GM13977 (cell line): ENCODE measurements at places on chromosomes 4 and X.

DNA sequence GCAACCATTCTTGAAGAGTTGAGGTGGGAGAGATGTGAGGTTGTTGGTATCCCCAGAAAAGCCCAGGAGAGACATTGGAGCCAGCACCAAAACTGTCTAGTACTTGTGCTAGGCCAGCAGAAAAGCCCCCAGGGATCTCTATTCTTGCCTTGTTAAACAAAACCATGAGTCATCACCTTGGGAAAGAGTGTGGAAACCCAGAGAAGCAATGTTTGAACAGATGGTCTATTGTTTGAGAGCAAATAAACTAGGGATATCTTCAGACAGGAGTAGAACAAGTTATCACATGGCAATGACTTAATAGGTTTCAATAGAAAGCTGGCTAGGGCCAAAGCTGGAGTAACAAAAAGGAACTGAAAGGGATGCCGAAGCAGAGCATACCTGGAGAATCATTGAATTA is 195.7 kb upstream of the CASK start:
- DNase-seq = no peak

- peak; percentile 52 for DNase-seq
These were observed 18.7 kb downstream of the NAT8L start for GRCh38 chr4:2077537-2078460.

GRCh38 chrX:128676651-128677050 is 624.4 kb upstream of the ACTRT1 start:
- DNase-seq = no peak

DNA sequence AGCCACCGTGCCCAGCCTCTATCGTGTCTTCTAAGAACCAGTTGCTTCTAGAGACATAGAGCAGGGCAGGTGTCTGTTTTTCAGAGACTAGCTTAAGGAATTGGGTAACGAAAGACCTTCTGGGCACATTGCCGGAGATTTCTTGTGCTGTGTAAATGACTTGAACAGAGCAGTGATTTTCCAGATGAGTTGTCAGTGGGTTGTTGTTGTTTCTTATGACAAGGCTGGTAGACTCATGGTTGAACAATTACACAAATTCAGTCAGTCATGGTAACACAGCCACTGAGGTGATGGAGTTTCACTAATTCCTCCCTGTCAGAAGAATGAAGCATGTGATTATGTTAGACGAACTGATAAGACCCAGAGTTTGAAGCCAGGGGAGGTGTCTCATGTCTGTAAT is 20.5 kb upstream of the DDX3X start:
- DNase-seq = no peak

GRCh38 chrX:39030636-39031035 is 229.4 kb downstream of the MID1IP1 start:
- no peak for DNase-seq

GRCh38 chr4:68469482-68469881 is 22.2 kb downstream of the TMPRSS11E start:
- DNase-seq = no peak

DNA sequence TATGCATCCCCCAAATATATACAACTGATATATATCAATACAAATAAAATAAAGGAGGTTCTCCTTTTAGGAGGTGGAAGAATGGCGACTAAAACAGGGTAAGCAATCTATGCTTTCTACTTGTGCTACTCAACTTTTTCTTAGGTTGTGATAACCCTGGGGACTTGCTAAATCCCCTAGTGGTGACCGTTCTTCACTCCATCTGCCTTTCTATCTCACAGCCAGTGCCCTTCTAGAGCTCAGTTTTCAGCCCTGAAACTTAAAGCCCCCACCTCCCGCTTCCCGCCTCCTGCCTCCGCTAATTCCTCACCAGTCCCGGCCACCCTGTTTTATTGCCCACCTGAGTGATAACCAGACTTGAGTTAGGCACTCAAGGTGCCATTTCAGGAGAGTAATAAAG is 15.5 kb upstream of the ESX1 start:
- DNase-seq = no peak

DNA sequence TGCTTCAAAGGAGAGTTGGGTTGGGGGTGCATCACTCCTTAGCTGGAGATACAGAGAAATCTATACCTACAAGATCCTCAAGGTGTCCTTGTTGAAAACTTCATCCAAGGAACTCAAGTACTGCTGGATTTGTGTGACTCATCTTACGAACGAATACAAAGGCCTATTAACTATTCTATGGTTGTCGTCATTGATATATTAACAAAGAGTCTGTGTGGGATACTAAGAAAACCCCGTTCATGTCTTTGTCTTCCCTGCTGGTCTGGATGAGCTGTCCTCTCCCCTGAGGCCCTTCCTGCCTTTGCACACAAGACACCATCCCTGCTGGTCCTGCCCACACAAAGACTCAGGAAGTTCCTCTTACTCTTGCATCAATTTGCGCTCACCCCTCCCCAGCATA is 54.9 kb upstream of the IRF2 start:
- DNase-seq = no peak

GRCh38 chr4:40323866-40324265 is 11.3 kb upstream of the CHRNA9 start:
- DNase-seq = no peak

GRCh38 chr4:165927815-165928214 is 54.8 kb downstream of the TLL1 start:
- no peak for DNase-seq

DNA sequence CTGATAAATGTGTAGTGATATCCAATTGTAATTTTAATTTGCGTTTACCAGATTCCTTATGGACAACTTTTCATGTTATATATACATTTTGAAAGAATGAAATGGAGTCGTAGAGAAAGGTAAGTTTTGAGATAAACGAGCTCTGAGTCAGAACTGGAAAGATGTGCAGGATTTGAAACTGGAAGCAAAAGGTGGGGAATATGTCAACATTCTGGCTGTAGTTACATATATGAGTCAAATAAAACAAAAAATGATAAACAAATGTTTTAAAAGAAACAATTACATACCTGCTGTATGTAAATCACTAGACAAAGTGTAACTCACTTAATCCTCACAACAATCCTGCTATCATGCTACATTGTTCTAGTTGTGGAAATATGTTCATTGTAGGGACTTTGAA is 84.0 kb downstream of the LPAR4 start:
- no peak for DNase-seq

- DNase-seq = peak; percentile 23
These were observed 66.9 kb downstream of the TAB3 start for GRCh38 chrX:30822068-30822681.

GRCh38 chr4:14652522-14652921 is 349.8 kb upstream of the CPEB2 start:
- no peak for DNase-seq

DNA sequence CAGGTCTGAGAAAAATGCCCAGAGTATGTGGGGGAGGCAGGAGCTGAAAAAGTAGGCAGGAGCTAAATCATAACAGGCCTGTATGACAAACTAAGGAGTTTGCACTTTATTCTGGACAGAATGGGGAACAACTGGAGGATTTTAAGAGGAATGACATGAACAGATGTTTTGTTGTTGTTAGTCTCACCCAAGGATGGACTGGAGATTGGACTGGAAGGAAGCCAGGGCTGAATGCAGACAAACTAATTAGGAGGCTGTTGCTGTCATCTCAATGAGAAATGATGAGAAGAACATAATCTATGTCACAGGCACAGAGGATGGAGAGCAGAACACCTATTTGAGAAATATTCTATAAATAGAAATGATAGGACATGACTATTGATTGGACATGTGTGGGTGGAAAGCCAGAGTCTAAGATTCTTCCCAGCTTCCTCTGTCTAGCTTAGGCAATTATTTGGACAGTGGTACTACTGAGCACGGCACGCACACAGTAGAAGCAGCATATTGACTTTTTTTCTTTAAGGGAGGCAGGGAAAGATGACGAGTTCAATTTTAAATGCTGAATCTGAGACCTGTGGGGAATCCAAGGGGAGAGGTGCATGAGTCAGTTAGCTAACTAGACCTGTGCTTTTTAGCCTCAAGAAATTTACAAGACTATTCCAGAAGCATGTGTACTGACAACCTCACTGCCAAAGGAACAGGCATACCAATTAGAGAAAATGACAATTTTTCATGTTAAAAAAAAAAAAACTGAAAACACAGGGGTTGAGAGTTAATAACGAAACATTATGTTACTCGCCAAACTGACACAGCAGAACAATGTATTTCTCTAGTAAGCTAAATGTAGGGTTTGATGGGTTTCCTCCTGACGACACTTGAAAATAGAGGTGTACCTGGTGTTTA is 963 bp upstream of the USO1 start:
- no peak for DNase-seq

- DNase-seq = no peak
These were observed 410.9 kb upstream of the CT83 start for GRCh38 chrX:116873671-116874070.

DNA sequence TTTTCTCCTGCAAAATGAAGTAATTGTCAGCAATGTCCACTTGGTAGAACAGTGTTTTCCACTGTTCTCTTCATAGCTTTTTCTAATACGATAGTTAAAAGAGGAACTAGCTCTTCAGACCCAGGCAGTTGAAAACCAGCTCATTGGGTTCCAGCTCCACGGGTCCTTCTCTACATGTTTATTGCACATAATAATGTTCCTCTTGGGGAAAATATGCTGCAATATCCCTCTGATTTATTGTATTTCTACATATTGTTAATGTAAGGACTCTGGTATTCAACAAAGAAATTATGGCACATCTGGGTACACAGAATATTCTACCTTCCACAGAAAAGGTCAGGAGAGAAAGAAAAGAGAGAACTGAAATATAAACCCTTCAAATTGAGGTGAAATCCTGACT is 473.4 kb downstream of the TRIML1 start:
- no peak for DNase-seq

DNA sequence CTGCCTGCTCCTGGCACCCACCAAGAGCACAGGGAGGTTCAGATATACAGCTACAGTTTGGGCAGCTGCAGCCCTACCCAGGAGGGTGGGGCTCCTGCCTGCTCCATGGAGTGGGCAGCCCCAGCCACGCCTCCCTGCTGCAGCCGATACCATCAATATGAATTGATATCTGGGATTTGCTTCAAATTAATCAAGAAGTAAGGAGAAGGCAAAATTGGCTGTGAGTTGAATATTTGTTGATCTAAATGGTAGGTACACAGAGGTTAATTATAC is 31.2 kb upstream of the ZNF280C start:
- no peak for DNase-seq

- DNase-seq = no peak
These were observed 11.3 kb downstream of the TIMP1 start for GRCh38 chrX:47593522-47593921.

DNA sequence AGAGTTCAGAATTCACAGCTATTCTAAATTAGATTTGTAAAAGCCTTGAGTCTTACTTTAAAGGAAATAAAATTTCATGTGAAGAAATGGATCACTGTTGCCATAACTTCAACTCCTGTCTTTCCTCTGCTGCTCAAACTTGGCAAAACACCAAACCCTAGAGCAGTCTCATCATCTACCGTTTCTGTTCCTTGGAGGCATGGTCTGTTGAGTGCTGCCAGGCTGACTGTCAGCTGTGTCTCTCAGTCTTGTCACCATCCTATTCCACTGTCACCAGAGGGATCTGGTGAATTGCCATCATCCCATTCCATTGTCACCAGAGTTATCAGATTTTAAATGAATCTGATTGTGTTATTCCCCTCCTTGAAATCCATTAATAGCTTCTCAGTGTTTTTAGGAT is 55.6 kb downstream of the STIM2 start:
- DNase-seq = no peak

DNA sequence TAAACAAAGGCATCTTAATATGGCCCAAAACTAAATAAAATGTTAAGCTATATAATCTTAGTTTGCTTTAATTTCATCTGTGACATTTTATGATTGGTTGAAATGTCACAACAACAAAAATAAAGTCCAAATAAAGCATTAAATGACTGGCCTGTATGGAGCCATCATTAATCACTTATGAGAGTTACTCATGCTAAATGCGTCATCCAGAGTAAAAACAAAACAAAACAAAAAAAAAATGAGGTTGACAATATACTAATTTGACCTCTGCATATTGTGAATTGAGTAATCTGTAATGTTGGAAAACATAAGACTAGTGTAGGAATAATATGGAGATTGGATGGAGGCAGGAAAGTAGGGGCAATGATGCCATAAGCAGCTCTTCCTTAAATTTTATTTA is 139.7 kb downstream of the MAPK10 start:
- no peak for DNase-seq

GRCh38 chrX:136587532-136587931 is 55.5 kb downstream of the VGLL1 start:
- no peak for DNase-seq

- DNase-seq = no peak
These were observed 308.8 kb downstream of the ZNF674 start for GRCh38 chrX:46236411-46236810.

DNA sequence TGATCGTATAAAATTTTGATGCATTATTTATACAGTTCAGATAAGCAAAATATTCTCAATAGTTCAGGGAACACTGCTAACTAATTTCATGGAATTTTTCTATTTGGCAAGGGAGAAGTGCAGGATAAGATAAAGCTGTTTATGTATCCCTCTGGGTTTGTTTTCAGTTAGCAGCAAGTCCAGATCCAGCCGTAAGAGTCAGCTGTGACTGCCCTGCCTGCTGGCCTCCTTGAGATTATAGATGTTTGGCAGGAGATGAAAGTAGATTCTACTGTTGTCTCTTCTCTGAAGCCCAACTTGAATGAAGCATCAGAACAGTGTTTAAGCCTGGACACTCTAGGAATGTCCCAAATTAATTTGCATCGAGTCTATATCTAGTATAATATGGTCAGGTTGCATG is 29.5 kb downstream of the ANTXR2 start:
- no peak for DNase-seq

- DNase-seq = no peak
These were observed 86.5 kb upstream of the ZIC3 start for GRCh38 chrX:137479386-137479785.

DNA sequence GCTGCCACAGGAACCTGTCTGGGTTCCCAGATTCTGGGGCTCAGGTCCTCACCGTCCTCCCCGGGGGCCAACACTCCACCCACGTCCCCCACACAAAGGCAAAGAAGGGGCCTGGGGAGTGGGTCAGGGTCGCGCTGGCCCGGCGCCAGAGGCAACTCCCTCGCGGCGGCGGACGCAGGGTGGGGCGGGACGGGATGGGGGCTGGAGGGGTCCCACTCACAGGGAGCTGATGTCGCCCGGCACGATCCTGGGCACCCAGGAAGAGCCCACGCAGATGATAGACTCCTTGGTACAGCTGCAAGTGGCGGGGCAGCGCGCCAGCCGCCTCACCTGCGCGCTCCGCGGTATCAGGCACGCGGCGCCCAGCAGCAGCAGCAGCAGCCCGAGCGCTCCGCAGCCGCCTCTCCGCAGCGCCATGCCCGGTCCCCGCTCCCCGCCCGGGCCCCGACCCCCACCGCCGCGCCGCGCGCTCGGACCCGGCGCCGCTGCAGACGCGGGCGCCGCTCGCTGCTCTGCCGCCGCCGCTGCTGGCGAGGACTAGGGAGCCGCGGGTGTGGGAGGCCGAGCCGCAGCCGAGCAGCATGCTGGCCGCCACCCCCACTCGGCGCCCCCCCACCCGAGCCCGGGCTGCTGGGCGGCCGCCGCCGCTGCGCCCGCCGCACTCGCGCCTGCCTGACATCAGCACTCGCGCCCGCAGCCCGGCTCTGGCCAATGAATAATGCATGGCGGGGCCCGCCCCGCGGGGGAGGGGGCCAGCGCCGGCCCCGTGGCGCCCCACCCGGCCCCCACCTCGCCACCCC is at the start of gene LGI2:
Gene LGI2 (minus strand): TSS at position 670 of the 800 bp plus-strand sequence. CDS start 253 bp downstream, at position 417.
- DNase-seq = peak; percentile 50
